ENCODE measurements at places on chromosomes 4 and X.

DNA sequence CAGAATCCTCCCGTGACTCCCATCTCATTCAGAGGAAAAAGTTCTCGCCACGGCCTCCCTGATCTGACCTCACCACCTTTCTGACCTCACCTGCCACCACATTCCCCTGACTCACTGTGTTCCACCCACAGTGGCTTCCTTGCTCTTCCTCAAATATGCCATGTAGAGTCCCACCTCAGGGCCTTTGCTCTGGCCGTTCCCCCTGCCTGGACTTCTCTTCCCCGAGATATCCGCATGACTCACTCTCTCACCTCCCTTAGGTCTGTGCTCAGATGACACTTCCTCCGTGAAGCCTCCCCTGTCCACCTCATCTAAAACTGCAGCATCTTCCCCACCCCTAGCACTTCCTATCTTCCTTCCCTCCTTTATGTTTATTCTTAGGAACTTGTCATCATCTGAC lies 7.2 kb upstream of the TSPYL2 start:
- no peak for DNase-seq

DNA sequence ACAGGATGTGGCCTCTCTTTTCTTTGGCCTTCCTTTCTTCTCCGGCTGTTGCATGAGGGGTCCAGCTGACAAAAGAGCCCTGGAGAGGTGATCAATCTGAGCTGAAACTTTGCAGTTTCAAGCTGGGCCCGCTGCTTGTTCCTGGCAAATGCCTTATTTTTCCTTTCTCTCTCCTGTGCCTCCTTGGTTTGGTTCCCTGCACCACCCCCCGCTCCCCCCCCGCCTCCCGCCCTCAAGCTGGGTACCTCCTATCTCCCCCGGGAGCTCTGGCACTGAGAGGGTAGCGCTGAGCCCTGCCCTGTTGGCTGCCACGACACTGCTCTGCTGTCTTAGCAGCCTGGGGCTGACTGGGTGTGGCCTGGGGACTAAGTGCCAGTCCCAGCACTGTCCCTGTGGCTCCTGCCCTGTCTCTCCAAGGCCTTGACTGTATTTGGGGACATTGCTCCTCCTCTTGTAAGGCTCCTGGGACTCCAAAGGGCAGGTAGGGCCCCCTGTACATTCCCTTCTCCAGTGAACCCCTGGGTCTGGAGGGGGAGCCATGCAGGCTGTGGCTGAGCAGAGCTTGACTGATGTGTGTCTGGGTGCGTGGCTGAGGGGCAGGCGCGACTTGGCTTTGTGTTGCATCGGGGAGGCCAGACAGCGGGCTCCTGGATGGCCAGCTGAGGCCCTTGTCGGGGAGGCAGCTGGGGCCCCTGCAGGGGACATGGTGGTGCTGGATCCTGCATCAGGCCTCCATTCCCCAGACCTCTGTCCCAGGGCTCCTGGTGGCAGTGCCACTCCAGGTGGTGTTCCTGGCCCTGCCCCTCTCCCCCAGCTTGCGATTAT lies 1.1 kb downstream of the PLXNA3 start:
- no peak for DNase-seq

DNA sequence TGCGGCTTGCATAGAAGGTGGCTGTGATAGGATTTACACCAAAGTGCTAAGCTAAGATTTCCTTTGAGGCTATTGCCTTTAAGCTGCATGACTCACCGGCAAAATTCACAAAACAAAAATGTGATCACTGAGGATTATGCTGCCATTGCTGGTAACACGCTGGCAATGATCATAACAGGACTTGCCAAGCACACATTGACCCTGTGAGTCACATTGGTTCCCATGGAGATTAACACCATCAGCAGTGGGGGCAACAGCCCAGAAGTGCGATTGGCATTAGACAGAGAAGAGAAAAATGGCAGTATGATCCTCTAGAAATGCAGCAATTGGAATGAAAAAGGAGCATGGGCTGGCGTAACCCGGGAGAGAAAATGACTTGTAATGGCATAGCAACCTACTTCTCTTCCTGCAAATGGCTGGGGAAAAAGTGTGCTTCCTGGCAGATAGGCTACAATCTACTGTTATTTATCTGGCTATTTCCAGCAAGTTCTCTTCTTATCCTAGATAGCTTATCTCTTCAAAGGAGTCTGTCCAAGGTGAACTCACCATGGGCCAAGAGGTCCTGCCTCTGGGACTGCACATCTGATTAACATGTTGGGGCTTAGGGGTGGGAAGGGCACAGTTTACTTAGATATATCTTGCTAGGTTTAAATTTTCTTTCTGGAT lies 314.2 kb upstream of the IGFBP7 start:
- no peak for DNase-seq

- no peak for DNase-seq
Observed at GRCh38 chrX:148865277-148866210, 365.1 kb downstream of the AFF2 start.

- DNase-seq, result no peak
Observed at GRCh38 chr4:118173956-118174725, 139.9 kb downstream of the NDST3 start.

- no peak for DNase-seq
Observed at GRCh38 chr4:163107754-163108153, 58.9 kb downstream of the NAF1 start.

DNA sequence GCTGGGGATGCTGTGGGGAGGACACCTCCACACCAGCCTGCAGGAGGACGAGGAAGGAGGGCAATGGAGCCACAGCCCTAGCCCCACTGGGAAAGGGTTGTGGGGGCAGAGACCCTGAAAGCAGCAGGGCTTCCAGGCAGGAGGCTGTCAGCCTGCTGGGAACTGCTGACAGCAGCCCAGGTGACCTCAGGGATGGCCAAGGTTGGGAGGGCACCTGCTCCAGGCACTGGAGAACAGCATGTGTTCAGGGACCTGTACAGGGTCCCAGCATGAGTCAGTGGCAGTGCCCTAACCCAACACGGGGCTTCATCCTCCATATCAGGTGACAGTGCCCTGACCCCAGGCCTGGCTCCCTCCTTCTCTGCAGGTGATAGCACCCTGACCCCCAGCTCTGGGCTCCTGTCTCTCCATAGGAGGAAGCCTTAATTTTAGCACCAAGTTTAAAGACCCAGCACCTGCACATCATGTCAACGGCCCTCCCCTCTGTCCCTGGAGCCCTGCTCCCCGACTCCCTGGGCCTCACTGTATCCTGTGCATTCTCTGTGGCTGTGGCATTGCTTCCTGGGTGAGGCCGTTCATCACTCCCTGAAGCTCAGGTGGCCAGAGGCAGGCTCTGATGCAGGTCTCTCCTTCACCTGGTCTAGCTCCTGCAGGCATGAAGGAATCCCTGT lies 66.3 kb downstream of the CRMP1 start:
- DNase-seq, result no peak

- DNase-seq, result no peak
Observed at GRCh38 chrX:54415534-54416350, 24.5 kb upstream of the TSR2 start.

GRCh38 chr4:162699629-162700028 lies 467.1 kb downstream of the NAF1 start:
- no peak for DNase-seq

DNA sequence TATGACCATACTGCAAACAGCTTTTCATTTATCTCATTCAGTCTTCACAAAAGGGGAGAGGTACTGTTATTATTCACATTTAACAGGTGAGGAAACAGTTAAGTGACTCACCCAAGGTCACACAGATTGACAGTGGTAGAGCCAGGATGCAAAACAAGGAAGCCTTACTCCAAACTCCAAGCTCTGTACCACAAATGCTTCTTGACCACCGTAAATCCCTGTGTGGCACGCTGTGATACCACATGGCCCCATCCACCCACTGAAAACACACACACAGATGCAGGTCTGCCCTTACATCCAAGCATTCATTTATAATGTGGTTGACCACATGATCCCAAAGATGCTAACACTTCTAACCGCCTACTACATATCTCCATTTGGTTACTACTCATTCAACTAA lies 129.5 kb downstream of the TSPAN5 start:
- no peak for DNase-seq

- DNase-seq, result no peak
Observed at GRCh38 chr4:151670843-151671242, 90.0 kb downstream of the GATB start.

GRCh38 chrX:38142610-38143009 lies 78.1 kb downstream of the SRPX start:
- DNase-seq, result no peak

GRCh38 chr4:35500812-35501211 lies 743.5 kb downstream of the ARAP2 start:
- DNase-seq, result no peak

DNA sequence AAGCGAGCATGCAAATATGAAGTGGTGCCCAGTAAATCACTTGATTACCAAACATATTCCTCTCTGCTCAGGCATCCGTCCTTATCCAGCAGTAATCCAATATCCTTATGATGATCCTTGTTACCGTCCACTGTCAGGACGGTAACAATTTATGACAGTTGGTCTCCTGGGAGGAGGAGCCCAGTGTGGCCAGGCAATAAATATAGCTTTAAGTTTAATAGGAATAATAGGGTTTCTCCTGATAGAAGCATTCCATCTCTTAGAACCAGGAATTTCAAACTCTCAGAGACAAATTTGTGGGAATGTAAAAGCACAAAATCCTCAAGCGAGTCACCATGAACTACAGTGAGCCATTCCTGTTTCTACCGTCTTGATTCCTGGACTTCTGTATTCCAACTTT lies 171.2 kb upstream of the IL15 start:
- DNase-seq, result no peak

DNA sequence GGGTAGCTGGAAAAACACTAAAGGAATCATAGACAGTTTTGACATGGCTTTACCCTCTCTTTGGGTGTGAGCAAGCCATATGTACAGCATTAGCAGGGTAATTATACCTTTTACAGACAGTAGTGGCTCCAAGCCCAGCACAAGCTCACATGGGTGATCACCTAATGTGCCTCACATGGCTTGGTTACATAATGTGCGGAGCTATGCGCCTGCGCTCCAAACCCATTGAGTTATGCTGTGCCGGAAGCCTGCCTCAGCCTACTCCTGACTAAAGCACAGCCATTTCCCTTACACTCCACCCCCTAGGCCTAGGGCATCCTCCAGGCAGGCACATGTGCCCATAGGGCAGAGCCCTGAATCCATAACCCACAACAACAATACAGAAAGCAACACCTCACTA lies 6.5 kb upstream of the TSPAN5 start:
- no peak for DNase-seq

DNA sequence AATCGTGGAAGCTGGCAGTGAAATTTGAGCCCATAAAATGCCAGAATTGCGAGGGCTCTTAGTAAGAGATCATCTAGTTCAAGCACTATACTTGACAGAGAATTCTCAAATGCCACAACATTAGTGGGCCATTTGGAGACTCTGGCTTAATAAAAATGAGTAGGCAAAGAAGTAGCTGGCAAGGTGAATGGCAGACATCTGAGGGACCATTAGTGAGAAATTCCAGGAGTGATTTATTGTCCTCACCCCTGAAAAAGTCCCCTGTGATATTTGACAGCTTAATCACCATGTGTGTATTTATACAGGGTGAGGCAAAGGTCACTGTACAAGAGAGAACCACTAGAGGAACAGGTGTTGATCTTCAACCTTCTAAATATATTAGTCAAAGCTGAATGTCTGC lies 207.5 kb downstream of the CHRDL1 start:
- no peak for DNase-seq

DNA sequence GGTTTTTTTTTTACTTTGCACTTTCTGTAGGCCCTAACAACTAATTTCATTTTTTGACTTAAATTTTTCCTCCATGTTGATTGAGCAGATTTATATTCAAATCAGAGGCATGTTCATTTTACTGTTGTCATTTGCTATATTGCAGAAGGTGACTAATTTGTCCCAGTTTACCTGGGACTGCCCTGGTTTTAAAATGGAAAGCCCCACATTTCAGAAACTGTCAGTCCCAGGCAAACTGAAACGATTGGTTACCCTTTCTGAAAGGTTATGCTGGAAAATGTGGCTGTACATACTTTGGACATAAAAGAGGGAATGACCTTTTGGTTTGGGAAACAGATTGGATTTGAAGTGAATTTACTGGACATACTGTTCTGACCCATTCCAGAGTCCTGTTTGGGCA lies 160.0 kb downstream of the SPCS3 start:
- no peak for DNase-seq

DNA sequence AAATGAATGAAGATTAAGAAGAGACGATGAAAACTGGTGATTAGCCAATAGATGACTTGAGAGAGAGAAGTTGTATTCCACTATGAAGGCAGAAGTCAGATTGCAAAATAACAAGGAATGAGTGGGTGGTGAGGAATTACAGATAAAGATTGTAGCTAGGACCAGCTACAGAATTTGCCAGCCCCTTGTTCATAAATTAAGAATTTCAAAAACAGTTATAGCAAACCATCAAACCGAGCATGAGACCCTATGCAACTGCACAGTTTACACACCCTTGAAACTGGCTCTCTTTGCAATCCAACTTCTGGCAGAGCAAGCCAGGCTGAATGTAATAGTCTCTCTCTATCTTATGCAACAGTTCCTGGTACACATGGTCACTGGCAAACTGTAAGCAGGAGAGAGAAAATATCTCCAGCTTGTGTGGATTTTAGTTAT lies 35.2 kb downstream of the STAP1 start:
- DNase-seq, result no peak

- DNase-seq, result no peak
Observed at GRCh38 chr4:87112063-87112462, 108.4 kb downstream of the KLHL8 start.

GRCh38 chrX:139892512-139892911 lies 40.3 kb downstream of the ATP11C start:
- DNase-seq, result no peak

GRCh38 chr4:68076194-68076593 lies 53.5 kb downstream of the TMPRSS11F start:
- DNase-seq, result no peak

GRCh38 chr4:93466446-93466845 lies 362.1 kb upstream of the ATOH1 start:
- no peak for DNase-seq

GRCh38 chr4:48968814-48969213 lies 17.3 kb upstream of the CWH43 start:
- no peak for DNase-seq

DNA sequence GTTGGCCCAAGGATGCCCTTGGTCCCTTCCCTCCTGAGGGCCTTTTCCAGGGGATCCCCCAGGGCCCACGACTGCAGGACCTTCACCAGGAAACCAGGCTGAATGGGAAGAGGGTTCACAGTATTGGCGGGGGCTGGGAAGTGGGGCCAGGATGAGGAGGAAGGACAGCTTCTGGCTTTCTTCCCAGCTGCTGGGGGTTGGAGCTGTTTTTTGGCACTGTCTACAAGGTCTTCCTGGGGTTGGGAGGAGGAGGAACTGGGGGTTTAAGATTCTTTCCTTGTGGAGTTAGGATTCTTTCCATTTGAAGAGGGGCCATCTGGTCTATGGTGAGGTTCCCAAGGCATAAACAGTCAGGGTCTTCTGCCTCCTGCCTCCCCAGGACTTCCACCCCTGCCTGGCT lies 64.8 kb downstream of the KIF4A start:
- DNase-seq, result no peak

DNA sequence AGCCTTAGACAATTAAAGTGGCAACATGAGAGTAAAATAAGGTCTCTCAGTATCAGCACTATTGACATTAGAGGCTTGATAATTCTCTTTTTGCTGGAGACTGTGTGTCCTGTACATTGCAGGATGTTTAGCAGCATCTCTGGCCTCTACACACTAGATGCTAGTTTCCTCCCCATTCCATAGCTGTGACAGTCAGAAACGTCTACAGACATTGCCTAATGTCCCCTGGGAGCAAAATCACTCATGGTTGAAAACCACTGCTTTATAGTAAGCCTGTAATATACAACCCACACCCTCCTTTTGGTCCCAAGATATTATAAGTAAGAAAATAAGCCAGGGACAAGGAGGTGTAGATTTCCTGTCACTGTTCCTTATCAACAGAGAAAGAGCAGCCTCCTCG lies 166.0 kb downstream of the FRMPD4 start:
- DNase-seq, result no peak
